ENCODE measurements at places on chromosomes 2 and 18.
A peak's percentile ranks its signal among the peaks of the same experiment; 100 is the strongest.

GRCh38 chr18:64073971-64074370, 74.9 kb downstream of the LINC00305 start:
- no peak for DNase-seq

- DNase-seq: no peak
These were observed 427 bp downstream of the RBKS start for GRCh38 chr2:27889774-27890145.

- no peak for DNase-seq
These were observed 103.5 kb downstream of the KCNS3 start for GRCh38 chr2:17981936-17982335.

DNA sequence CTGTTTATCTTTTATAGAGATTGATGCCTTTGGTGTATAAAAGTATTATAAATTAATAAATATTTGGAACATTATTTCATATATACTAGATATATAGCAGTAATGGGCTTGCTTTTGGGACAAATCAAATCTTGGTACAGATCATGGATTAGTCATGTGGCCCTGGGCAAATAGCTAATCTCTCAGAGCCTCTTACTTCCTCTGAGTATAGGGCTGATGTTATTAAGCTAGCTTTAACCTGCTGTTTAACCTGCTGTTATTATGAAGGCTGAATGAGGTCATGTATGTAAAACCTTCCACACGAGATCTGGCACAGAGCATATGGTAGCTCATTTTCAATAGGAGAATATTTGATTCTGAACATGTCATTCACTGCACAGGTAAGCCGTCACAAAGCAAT, 5.7 kb downstream of the ITGB6 start:
- no peak for DNase-seq

DNA sequence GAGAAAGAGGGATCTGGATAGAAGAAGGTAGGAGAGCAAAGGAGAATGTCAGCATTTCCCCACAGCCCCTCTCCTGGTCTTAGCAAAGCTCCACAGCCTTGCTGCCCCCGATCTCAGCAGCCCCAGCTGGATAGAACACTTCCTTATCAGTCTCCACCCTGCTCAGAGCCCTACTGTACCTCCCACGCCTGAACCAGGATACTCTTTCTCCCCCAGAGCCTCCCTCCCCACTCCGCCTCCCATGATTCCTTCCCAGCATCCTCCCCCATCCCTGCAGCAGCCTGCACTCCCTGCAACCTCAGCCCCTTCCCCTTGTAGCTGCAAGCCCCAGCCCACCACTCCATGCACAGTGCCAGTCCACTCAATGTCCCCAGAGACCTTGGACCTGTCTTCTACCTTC, 25.8 kb downstream of the PLB1 start:
- no peak for DNase-seq

GRCh38 chr2:231709636-231709980, 1.3 kb downstream of the PTMA start:
- peak; percentile 53 for DNase-seq

DNA sequence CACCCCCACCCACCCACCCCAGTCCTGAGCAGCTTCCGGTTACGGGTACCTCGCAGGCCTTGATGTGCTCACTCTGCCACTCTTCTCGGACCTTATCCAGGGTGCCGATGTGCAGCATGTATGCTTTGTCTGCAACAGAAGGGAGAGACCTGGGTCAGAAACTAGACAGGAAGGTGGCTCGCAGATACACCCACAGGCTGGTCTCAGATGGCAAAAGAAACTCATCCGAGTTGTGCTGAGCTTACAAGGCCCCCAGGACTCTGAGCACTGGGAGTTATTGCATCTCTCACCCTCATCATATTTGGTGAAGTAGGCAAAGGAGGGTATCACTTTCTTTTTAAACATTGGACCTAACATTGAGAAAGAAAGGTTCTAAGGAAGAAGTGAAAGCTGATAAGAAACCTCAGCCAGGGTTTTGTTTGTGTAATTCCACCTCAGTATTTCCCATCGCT, 30.6 kb upstream of the EPG5 start:
- DNase-seq: peak; percentile 51

DNA sequence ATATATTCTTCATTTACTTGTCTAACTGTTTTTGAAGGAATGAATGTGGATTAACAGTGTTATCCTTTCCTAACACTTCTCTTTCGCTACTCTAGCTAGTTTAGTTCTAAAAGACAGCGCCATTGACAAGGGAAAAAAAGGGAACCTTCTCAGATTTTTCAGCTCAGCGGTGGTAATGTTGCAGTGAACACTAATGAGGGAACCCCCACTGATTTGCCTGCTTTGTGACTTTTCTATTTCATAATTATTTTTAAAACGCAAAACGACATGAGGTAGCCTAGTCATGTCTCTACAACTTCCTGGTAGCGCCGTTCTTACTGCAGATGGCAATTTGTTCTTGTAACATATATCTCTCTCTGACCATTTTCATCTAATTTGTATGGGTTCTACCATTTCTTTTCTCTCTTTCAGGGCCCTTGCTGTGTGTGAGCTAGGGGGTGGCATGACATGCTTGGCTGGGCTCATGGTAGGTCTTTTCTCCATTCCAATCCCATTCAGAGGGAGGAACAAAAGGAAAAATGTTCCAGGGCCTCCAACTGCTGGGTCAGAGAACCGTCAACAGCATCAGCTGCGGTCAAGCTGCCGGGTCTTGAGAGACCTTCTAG, 235.5 kb upstream of the SIX3 start:
- no peak for DNase-seq

DNA sequence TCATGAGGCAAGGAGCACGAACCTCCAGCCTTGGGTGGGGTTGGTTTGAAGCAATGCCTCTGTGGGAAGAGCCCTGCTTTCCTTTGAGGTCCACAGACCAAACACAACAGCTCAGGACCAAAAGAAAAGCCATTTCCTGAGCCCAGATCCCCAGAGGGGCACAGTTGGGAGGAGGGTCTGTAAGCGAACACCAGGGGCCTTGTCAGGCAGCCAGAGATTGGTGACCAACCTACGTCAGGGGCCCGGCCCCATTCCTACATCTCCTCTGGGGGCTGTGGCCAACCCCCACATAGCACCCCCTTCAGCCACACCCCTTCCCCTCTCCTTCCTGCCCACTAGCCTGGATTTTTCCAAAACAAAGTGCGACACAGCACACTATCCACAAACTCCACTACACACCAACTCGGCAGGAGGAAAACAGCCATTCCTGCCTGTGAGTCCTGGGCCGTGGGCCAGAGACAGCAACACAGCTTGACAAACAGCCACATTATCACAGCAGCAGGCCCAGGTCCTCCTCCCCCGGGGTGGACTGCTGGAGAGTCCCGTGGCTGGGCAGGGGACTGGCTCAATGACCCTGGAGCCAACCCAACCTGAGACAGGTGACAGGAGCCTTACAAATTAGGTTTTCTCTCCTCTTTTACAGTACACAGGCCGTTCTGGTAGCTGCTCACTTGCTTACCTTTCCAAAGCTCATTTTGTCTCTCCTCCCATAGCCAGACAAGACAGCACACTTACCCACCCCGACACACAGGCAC, 98.8 kb downstream of the TNS1 start:
- DNase-seq: no peak

DNA sequence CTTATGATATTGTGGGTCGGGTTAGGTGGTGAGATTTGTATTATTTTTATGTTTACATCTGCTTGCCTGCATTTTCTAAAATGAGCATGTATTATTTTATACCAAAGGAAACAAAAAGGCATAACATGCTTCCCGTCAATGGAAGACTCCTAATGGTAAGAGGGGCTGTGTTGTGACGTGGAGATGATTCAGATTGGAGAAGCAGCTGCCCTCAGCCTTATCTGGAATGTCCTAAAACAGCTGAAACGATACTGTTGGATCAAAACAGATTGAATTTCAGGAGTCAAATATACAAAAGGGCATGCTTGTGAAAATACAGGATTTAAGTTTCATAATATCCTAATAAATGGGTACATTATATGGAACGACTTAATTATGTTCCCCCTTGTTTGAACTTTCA, 19.0 kb downstream of the DGKD start:
- DNase-seq: no peak

DNA sequence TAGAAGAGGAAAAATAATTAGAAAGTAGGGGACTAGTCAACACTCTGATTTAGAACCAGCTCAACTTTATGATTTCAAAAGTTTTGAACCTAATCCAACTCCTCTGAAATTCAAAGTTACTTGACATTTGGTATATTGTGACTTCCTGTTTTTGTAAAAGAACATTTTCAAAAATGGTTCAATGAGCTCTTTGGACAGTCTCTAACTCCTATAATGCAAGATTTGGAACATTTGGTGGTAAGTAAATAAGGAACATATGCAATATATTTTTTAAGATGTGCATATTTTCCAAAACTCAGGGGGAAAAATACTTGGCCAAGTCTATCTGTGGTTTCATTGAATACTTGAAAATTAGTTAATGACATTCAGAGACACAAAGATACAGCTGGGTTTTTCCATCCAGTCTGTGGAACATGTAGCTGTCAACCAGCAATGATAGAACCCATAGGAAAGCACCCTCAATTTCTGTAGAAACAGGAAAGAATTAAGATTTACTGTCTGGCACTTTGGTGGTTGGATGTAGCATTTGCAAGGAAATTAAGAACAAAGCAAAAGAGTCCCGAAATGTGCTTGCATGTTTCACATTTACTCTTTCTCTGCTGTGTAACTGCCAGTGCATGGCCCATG, 17.0 kb upstream of the ANKRD44 start:
- DNase-seq: no peak

- DNase-seq: no peak
These were observed 60.0 kb upstream of the SERTAD2 start for GRCh38 chr2:64713686-64714085.

GRCh38 chr2:212686285-212686895, 147.8 kb upstream of the ERBB4 start:
- peak; percentile 62 for DNase-seq

- DNase-seq: no peak
These were observed 109.2 kb upstream of the THOC1 start for GRCh38 chr18:377088-377487.

DNA sequence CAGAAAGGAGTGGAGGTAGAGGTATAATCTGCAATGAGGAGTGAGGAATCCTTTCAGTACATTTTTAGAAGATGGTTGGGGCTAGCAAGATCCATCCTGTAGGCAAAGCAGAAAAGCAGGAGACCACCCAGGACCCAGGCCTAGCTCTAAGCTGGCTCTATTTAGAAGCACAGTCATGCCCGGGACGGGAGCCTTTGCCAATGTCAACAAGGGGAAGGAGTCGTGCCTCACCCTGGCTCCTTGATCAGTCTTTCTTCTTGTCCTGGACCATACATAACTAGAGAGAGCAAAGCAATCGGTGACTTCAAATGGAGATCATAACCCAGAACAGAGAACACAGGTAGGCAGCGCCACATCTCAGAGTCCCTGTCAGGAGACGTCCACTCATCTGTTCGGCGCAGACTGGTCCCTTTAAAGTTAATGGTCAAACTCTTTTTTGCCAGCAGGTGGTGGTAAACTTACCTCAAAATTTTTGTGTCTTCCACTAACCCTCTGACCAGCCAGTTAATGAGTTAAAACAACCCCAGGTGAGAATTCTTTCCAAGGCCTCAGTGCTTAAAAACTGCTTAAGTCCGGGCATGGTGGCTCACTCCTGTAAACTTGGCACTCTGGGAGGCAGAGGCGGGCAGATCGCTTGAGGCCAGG, 8.0 kb downstream of the MC5R start:
- DNase-seq: no peak

DNA sequence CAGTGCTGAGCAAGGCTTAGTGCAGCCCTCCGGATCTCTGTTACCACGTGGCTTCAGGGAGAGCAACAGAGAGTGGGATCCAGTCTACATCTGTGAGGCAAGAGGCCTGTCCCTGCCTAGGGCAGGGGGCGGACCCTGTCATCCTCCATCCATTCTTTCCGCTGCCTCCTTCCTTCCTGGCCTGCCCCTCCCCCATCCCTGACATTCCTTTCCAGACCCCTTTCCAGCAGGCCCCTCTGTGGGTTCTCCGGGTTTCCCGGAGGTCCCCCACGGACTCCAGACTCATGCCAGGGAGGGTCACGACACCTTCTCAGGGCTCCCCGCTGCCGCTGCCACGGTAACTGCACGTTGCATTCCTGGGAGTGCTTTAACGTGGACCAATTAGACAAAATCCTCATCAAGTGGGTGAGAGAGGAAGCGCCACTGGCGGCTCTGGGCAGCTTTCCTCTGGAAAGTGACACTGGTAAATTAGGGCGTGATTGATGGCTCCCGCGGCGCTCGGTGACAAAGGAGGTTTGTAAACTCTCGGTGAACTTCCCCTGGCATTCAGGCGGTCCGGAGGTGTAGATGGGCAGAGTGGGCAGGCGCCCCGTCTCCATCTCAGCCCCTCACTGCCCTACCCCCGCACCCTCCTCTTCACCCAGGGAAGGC, 11.4 kb downstream of the ATOH8 start:
- no peak for DNase-seq

- no peak for DNase-seq
These were observed 6.1 kb upstream of the DPP10 start for GRCh38 chr2:114436329-114436728.

DNA sequence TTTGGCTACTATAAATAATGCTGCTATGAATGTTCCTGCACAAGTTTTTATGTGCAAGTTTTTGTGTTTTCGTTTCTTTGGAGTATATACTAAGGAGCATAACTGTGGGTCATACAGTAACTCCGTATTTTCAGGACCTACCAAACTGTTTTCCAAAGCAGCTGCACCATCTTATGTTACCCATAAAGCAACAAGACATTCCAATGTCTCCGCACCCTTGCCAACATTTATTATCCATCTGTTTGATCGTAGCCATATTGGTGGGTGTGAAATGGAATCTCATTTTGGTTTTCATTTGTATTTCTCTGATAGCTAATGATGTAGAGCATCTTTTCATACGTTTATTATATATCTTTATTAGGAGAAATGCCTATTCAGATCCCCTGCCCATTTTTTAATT, 13.8 kb downstream of the TMEM131 start:
- no peak for DNase-seq

DNA sequence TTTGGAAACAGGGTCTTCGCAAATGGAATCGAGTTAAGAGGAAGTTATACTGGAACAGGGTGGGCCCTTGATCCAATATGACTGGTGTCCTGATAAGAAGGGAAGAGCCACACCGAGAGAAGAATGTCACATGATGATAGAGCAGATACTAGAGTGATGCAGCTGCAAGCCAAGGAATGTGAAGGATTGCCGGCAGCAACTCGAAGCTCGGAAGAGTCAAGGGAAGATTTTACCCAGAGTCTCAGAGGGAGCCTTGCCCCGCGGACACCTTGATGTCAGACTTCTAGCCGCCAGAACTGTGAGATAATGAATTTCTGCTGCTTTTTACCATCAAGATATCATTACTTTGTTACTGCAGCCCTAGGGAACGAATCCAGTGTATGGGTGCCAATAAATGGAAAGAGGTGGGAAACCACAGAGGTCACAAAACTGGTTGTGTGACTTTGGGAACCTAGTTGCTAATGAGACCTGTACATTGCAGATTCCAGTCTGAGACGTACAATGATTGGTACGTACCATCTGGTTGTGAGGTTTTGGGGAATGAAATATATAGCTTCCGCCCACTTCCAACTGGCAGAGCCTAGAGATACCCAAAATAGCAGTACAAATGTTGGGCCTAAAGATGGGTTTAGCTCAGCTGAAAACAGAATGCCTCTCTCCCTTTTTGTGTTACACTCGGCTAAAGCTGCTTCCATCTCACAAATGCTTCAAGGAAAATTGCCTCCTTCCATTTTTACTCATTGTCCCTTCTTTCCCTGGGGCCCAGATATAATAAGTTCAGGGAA, 28.6 kb upstream of the VWA3B start:
- no peak for DNase-seq
